ENCODE measurements at places on chromosomes 16 and 17.

GRCh38 chr16:30953511-30954124 lies 3.9 kb upstream of the SETD1A start:
- peak; percentile 47 for DNase-seq

DNA sequence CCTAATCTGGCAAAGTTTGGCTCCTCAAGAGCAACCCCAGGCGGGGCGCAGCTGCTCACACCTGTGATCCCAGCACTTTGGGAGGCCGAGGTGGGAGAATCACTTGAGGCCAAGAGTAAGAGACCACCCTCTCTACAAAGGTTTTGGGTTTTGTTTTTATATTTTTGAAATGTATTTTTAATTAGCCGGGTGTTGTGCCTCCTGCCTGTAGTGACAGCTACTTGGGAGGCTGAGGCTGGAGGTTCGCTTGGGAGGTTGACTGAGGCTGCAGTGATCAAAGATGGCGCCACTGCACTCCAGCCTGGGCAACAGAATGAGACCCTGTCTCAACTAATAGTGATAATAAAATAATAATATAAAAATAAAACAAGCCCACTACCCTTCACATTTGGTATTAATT lies 756 bp upstream of the USP7 start:
- DNase-seq = no peak

GRCh38 chr17:63437287-63438091 lies 8.6 kb downstream of the CYB561 start:
- no peak for DNase-seq

DNA sequence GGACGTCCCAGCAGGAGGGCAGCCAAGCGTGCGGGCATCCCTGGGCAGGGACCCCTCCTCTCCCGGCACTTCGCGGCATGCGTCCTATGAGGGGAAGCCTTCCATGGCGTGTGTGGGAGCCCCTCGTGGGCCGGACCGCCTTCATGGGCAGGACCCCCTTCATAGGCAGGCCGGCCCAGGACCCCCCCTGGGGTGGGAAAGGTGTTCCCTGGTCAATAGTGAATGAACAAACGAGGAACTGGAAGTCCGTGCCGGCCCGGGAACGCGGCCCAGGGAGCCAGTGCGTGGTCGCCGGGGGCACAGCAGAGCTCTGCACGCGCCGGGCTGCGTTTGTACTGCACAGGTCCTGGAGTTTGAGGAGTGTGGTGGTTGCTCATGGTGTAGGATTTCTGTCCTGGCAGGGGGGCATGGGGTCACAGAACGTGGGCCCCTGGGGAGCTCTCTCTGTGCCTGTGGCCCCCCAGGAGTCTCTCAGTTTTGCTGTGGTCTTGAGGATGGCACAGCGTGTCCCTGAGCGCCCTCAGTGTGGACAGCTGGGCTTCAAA lies 13.9 kb downstream of the BAIAP2 start:
- no peak for DNase-seq

GRCh38 chr17:10295728-10296343 lies 77.0 kb downstream of the MYH13 start:
- no peak for DNase-seq

GRCh38 chr17:57810721-57811637 lies 38.9 kb downstream of the MRPS23 start:
- no peak for DNase-seq

- no peak for DNase-seq
Observed at GRCh38 chr16:81511371-81511770, 66.8 kb downstream of the CMIP start.

GRCh38 chr17:49229805-49230600 lies 584 bp downstream of the PHOSPHO1 start:
- no peak for DNase-seq

DNA sequence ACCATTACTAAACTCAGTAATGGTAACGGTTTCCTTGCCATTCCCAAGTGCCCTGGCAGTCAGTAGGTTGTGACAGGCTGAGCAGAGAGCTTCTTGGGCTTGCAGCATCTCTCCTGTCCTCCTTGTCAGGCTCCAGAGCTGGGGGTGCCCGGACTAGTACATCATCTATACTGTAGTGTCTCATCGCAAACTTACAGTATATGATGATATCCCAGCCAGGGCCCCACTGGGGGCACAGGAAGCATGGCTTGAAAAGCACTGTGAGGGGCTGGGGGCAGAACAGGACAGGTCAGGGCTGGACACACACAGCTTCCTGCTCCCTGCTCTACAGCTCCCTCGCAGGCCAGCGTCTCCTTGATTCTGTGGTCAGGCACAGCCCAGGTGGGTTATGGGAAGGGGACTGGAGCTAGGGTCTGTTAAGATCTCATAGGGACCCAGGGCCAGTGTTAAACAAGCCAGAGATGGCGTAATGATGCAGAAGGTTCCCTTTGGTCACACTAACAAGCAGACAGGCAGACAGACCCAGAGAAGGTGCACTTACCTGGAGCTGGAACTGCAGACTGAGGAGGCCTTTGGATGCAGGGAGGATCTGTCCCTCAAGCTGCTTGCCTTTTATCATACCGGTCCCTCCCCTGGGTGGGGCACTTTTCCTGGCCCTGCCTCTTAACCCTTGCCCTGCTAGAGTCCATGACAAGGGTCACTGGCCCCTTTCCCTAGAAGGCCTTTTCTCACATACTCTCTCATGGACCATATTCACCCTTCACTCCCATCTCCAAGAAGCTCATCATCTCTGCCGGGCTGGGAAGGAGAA lies 6.8 kb downstream of the ERAL1 start:
- DNase-seq = no peak

DNA sequence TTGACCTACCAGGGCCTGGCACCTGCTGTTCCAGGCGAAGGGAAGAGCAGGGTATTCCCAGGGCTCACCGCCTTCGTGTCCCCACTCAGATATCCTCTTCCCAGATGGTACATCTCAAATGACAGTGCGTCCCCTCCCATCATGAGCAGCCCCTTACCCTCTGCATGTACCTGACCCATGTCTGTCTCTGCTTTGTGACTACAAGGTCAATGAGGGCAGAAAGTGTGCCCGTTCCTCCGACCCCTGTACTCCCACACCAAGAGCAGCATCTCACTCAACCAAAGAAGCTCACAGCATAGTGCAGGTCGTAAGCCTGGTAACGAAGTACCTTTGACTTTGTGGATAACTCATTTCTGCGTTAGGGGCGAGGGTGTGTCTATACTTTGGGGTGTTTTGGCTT lies 142.6 kb downstream of the KATNIP start:
- no peak for DNase-seq

DNA sequence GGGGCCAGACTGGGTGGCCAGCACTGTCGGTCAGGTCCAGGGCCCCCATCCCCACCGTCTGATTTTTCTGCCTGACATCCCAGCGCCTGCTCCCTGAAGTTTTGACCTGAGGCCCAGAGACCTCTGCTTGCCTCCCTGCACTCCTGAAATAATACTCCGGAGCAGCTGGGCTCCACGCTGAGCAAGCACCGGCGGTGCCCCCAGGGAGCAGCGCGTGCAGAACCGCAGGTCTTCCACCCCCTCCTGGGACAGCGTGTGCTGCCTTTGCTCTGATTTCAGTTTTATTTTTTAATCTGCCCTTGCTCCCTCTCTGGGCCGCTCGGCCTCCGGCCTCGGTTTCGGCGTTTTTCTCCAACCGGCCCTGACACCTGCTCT lies 132.4 kb upstream of the GSE1 start:
- DNase-seq = no peak

DNA sequence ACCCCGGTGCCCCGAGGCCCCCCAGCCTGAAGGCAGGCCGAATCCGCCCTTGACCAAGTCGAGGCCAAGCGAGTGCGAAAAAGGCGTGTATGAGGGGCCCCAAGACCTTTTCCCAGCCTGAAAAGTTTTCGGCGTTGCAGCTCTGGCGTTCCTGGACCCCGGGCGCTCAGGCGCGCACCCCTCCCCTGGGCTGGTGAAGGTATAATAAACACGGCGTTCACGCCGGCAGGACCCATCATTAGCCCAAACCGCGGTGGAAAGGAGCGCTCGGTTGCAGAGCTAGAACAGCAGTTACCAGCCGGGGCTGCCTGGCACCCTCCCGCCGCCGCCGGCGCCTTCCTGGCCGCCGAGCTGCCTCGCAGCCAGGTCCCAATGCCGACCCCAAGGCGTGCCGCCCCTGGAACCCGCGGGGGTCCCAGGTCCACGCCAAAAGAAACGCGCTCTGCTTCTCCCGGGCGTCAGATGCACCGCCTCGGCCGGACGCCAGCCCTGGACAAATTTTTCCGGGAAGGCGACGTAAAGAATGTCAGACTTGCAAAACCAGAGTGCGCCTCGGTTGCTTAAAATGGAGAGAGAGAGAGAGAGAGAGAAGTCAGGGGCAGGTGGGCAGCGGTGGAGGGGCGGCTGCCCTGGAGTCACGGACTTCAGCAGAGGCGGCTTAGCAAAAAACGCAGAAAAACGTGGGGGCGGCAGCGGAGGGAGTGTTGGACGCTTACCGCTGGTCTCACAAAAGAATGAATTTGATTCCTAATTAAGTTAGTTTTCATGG lies 11.5 kb upstream of the FOXF1 start:
- DNase-seq = no peak

GRCh38 chr16:83095941-83096692 lies 469.3 kb downstream of the CDH13 start:
- DNase-seq = no peak

DNA sequence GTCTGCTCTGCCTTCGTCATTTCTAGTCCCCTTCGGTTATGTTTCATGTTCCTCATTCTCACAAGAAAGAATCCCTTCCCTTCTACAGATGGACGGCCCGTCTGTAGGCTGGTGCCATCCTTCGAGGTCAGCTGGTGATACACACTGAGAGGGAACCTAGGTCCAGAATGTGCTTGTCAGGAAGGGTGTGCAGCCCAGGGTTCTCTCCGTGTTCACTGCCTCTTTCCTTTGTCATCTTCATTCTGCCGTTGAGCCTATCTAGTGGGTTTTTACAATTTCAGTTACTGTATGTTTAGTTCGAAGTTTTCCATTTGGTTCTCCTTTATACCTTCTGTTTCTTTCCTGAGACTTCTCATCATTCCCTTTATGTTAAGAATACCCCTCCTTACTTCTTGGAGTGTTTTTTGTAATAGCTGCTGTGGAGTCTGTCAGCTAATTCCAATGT lies 18.9 kb downstream of the KIAA0513 start:
- no peak for DNase-seq

GRCh38 chr17:38926293-38927070 lies 1.1 kb downstream of the LASP1NB start:
- no peak for DNase-seq

DNA sequence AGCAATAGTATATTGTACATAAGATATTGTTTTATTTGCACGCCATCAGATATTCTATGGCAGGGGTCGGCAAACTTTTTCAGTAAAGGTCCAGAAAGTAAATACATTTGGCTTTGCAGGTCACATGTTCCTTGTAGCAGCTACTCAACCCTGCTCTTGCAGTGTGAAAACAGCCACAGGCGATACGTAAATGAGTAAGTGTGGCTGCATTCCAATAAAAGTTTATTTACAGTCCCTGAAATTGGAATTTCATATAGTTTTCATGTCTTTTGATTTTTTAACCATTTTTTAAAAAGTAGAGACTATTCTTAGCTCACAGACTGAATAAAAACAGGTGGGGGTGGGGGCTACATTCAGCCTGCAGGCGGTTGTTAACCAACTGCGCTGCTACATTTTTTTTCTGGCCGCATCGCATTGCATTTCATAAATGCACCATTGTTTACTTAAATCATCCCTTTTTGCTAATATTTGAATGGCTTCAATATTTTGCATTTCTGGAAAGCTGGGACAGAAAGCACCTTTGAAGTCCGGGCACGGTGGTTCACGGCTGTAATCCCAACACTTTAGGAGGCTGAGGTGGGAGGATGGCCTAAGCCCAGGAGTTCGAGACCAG lies 50.5 kb upstream of the HAPSTR1 start:
- DNase-seq = no peak
